ENCODE measurements at places on chromosomes 11 and 22.

- no peak for DNase-seq
Observed at GRCh38 chr11:23221366-23221765, 361.1 kb upstream of the CCDC179 start.

DNA sequence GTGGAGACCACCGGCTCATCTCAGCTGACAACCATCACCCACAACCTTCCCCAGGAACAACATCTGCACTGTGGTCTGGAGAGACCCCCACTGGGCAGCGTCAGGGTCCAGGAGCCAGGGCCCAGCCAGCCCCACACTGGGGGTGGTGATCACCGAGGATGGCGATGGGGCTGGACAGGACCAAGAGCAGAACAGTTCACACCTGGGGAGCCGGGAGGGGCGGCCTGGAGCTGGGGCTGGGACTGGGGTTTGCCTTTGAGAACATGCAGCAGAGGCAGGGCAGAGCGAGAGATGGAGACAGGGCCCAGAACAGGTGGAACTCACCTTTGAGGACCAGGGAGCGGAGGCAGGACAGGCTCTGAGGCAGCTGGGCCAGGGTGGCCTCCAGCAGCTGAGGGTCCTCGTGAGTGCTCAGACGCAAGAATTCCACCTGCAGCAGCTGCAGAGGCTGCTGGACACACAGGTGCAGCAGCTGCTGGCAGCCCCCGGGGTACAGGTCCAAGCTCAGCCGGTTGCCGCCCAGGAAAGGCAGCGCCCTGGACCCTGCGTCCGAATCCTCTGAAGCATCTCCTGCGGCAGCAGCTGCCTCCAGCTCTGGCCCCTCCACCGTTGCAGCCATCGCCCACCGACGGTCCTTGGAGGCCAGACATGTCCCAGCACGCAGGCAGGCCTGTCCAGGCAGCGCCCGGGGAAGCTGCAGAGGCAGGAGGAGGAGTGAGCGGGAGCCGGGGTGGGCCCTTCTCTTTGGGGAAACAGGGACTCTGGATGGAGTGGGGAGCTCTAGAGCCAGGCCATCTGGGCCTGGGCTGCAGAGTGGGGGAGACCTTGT, 1.0 kb downstream of the PIDD1 start:
- no peak for DNase-seq

DNA sequence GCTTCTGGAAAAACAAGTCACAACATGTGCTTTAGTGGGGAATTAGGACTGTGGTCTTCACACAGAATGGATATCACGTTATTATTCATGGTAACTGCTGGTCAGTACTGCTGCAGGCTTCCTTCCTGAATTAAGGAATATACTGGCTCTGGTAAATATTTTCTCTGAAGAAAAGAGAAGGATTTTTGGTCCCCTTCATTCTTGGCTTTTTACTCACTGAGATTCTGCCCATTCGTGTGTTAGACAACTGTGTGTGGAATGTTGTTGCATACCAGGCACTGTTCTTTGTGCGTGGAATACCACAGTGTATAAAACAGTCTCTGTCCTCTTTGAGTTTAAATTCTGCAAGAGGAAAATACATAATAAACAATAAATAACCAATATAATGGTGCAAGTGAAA, 80.3 kb downstream of the ALX4 start:
- no peak for DNase-seq

DNA sequence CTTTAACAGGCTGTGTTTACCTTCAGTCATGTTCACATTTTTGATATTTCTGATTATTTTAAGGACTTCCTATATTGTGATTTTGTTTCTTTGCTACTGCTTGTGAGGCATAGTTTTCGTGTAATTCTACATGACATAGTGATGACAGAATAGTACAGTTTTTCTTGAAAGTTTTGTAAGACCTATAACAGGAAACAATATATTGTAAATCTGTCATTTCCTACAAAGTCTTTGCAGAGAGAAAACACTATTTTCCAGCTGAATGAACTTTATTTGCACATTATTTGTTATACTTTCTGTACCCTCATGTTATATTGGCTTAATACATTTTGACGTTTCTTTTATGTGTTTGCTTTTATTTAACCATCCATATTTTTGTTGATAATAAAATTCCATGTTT, 191.1 kb downstream of the TMEM135 start:
- no peak for DNase-seq

GRCh38 chr11:133038850-133039249, 493.5 kb downstream of the OPCML start:
- DNase-seq = no peak

- no peak for DNase-seq
Observed at GRCh38 chr22:20782083-20782482, 8.2 kb downstream of the SERPIND1 start.

GRCh38 chr11:132671851-132672370, 860.4 kb downstream of the OPCML start:
- DNase-seq = no peak

DNA sequence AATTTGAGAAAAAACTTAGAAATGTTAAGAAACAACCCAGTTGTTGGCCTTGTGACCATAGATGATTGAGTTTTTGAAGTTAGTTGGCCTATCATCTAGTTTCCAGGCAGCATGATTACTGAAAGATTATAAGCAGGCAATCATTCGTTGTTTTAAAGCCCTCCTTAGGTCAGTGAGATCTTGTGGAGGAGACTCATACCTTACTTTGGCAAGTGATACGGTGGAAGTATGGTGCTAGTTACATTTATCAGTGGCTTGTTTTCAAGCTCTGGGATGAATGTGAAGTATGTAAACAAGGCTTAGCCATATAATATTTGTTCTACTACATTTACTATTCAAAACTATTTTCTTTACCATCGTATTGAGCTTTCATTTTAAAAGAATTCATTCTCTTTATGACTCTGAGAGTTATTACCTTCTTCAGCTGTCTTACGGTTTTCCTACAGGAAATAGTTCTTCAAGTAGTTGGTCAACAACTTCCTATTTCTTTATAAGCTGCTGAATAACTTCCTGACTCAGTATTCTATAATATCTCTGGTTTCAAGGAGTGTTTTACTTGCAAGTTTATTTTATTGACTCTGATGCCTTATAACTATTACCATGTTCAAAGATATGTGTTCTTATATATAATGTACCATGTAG, 7.3 kb downstream of the YAP1 start:
- DNase-seq = no peak

DNA sequence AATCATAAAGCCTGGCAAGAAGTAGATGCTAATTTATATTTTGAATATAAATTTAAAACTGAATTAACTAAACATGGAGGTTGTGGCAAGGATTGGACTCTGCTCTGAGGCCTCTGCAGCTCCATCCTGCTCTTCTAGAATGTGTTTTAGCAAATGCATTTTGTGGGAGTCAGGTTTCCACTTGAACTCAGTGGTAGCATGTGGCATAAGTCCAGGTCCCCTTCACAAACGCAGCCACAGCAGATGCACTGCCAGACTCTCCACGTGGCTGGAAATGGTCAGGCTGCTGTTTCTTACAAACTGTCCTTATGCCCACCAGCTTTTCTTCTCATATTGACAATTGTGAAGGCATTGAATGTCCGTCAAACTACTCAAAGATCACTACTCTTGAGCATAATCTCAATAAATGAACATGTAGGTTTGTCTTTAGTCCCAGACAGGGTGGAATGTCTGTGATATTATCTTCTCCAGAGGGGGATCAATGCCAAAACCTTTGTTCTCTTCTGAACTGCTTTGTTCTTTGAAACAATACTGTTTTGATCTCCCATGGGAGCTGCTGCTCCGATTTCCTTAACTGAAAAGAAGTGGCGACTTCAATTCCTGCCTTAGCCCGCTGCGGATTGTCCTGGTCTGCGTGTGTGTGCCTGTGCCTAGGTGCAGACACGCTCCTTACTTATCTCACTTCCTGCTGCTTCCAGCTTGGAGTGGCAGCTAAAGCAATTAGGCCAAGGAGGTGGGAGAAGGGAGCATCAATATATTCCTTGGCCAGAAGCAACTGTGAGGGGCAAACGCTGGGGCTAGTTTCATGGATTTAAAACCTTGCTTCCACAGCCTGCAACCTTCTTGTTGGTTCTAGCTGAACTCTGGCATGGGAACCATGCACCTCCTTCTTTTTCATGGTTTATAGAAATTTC, 24.2 kb downstream of the EIF4G2 start:
- no peak for DNase-seq

DNA sequence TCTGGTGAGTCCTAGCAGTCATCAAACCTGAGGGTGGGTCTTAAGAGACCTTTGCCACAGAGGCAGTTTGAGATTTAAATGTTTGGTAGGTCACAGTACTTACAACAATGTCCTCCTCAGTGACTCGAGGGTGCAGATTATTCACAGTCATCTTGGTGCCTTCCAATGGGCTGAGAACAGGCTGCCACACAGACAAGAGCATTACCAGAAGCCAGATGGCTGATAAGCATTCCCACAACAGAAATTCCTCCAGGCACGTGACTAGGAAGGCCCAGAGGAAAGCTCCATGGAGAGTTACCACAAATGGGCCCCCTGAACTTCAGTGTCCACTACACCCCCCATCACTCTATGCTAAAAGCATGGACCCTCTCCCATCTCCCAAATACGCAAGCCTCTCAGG, 19.2 kb downstream of the POLDIP3 start:
- no peak for DNase-seq

DNA sequence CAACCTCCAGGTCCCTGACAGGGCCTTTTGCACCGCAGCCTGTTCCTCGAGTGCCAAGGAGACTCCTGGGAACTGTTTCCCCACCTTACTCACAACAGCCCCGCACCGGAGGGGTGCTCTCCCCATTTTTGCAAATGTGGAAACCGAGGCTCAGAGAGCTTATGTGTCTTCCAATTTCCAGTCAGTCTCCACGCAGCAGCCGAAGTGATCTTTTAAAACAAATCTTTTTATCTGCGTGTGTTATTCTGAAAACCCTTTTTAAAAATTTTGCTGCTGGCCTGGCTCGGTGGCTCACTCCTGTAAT, 409 bp upstream of the TMEM134 start:
- no peak for DNase-seq

DNA sequence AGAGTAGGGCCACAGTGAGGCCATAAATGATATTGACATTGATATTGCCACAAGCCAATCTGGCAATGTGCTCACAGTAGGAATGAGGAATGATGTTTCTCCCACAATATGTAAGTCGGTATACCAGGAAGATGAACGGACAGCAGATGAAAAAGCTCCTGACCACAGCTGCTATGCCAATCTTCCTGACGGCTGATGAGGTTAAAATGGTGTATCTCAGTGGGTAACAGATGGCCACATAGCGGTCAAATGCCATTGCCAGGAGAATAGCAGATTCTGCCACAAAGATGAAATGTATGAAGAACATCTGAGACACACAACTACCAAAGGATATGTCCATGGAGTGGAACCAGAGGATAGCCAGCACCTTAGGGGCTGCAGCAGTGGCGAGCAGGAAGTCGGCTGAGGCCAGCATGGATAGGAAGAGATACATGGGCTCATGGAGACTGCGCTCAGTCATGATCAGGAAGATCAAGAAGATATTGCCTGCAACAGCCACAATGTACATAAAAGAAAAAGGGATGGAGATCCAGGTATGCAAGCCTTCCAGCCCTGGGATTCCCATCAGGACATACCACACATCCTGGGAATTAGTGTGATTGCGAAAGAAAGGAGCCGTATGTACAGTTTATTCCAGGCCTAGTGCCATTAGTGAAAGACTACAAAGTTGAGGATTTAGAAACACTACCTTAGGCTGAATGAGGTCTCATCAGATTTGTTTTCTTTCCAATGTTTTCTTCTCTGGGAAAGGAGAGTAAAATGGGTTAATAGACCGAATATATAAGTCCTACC, 22.2 kb downstream of the OR51V1 start:
- DNase-seq = no peak

GRCh38 chr11:16173798-16174197, 182.5 kb downstream of the SOX6 start:
- DNase-seq = no peak

DNA sequence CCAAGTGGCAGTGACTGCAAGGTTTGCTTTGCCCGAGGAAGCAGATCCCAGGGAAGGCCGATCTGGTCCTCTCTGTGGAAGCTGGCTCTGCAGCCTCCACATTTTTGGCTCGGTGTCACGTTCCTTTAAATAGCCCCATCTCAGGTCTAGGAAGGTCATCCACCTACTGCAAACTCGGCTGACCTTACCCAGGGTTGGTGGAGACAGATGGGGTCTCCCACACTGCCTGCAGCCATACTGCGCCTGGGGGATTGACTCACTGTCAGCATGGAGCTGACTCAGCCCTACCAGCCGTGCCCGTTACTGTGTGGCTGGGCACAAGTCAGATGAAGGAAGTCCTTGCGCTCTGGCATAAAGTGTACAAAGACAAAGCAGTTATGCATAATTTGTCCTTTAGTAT, 16.9 kb downstream of the CDPF1 start:
- DNase-seq = no peak

GRCh38 chr11:47248304-47248663, 330 bp downstream of the ACP2 start:
- no peak for DNase-seq

DNA sequence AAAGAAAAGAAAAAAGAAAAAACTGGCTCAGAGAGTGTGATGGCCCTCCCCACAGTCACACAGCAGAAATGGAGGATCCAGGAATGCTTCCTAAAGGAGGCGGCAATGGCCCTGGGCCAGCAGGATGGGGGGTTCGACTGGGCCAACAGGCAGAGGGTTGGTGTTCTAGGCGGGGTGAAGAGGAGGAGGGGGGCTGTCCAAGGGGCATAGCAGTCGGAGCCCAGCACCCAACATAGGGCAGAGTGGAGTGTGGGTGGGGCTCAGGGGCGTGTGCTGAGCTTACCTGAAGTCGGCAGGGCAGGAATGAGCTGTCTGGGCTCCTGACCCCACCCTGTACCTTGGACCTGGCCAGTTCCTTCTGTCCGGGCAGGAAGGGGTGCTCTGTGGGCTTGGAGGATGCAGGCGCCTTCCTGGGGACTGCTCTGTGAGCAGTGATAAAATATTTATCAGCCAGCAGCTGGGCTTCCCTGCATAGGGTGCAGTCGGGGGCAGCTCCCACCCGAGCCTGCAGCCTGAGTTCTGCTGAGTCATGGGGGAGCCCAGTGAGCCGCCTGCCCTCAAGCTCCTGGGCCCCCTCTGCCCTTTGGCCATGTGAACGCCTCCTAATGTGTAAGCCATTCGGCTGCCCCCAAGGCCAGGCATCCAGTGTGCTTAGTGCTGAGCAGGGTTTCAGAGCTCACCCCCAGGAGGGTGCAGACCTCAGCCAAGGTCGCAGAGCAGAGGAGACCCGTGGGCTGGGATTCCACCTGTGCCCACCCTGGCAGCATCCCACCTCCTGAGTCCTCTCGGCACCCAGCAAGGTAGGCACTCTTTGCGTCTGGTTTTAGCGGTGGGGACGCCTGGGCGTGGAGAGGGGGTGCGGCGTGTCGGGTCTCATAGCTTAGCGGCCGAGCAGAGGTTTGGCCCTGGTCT, 25.3 kb upstream of the PRR5 start:
- no peak for DNase-seq

- no peak for DNase-seq
Observed at GRCh38 chr11:120105576-120105975, 32.3 kb downstream of the TRIM29 start.

DNA sequence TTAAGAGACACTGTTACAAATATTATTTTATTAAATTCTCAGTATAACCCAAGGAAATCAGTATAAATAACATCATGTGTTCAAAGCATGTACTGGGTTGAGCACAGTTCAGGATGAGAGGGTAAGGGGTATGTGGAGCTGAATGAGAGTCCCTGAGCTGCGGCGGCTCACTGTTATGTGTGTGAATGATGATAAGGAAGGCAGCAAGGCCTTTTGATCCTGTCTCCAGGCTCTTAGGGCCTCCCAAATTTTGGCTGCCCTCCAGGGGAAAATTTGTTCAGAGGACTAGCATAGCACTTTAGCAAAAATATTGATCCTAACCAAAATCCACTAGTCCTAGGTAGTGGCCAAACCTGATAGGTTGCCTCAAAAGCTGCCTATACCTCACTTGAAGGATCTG, 86.1 kb upstream of the SPON1 start:
- no peak for DNase-seq

Measured in stimulated activated CD8-positive, alpha-beta memory T cell treated with anti-CD3 and anti-CD28 coated beads, Interleukin-2, amount 100 ng/mL, for 1 hour (primary cell).